ENCODE measurements at places on chromosomes 2 and 18.

DNA sequence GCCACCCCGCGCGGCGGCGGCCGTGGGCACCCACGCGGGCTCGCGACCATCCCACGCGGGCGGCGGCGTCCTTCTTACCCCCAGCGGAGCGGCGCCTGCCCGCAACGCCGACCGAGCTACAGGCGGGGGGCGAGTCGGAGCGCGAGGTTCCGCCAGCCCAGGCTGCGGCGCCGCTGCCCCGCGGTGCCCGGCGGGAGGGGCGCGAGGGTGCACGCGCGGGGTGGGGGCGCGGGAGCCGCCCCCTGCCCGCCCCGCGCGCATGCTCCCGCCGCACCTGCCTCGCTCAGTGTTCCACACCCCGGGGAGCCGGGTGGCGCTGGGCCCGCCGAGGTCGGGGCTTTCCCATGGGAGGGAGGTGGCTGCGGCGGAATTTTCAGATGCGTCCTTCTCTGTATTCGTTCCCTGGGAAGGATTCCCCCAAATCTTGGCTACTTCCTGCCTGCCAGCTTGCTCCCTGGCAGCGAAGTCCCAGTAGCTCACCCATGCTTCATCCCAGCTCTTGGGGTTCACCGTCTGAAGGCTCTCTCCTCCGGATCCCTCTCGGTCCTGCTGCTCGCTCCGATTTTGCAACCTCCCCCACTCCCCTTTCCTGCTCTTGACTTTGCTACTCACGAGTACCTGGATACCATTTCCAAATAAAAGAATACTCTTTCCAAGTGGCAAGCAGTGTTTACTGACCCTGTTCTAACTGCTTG, at the start of gene L3MBTL4:
Gene L3MBTL4 (minus strand): TSS at position 189 of the 695 bp plus-strand sequence. CDS start 103,286 bp downstream, outside the sequence.
- H3K27ac ChIP-seq: no peak within 1 kb of the TSS
- H3K36me3 ChIP-seq: peaks cover 5% of the 10 kb centered on the region
- peaks cover 34% of the 10 kb centered on the region for H3K27me3 ChIP-seq
- H3K4me1 ChIP-seq: peaks cover 8% of the 10 kb centered on the region
- peak within 1 kb of the TSS; percentile 71 for H3K4me3 ChIP-seq

DNA sequence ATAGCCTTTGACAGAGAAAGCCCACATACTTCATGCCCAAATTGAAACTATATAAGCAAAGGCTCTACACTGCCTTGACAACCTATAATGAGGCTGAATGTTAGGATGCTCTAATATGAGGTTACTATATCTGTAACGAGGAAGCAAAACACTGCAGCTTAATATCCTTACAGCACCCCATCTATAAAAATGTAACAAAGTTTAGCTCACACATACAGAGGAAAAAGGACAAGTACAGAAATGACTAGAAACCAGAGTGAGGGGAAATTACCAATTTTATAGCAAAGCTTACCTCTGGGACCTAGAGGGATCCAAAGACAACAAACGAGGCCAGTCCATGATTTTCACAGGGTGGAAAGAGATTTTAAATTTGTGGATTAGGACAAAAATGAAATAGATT, 138.5 kb downstream of the COL4A4 start:
- H3K27me3 ChIP-seq: peaks cover 3% of the 10 kb centered on the region
- no peak overlapping the region for H3K27ac ChIP-seq
- H3K36me3 ChIP-seq: no peaks in the 10 kb centered on the region

DNA sequence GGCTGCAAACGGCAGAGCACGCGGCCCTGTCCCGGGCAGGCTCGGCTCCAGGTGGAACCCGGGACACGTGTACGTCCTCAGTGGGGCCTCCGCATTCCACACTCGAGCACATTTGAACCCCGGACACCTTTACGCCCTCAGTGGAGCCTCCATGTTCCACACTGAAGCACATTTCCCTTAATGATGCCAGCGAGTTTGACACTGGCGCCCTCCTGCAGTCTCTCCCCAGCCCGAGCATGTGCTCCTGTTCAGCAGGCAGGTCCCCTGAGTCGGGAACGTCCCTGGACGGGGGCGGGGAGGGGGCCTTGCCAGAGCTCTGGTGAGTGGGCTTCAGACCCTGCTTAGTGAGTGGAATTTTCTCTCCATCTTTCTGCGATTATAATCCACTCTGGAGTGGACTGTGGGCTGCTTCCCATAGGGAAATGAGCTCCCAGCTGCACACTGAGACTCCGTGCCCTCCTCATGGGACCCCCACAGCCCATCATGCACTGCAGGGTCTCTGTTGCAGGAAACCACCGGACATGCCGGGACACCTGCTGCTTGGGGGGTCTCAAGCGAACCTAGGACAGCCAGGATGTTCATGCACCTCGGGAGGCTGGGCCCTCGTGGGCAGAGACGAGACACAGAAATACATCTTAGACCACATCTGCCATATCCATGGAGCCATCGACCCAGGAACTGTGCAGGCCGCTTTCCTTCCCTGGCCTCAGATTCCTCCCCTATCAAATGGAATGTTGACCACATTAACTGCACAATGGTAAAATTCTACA, 70.3 kb upstream of the SNTG2 start:
- H3K4me1 ChIP-seq: no peaks in the 10 kb centered on the region
- no peaks in the 10 kb centered on the region for H3K36me3 ChIP-seq
- DNase-seq: no peak

DNA sequence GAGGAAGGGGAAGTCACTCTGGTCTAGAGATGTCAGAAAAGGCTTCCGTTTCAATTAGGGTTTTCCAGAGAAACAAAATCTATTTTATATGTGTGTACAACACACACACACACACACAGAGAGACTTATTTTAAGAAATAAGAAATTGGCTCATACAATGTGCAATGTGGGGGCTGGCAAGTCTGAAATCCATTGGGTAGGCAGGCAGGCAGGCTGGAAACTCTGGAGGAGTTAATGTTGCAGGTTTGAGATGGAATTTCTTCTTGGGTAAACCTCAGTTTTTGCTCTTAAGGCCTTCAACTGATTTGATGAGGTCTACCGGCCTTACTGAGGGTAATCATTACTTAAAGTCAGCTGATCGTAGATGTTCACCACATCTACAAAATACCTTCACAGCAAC, 62.6 kb downstream of the MDH1 start:
- H3K4me1 ChIP-seq: peaks cover 6% of the 10 kb centered on the region
- H3K27me3 ChIP-seq: peaks cover 11% of the 10 kb centered on the region
- DNase-seq: no peak
- no peak overlapping the region for H3K27ac ChIP-seq
- H3K36me3 ChIP-seq: peaks cover 2% of the 10 kb centered on the region

- H3K27me3 ChIP-seq: no peaks in the 10 kb centered on the region
- H3K4me1 ChIP-seq: peaks cover 90% of the 10 kb centered on the region
Observed at GRCh38 chr2:10380048-10380926, 67.8 kb downstream of the ODC1 start.

DNA sequence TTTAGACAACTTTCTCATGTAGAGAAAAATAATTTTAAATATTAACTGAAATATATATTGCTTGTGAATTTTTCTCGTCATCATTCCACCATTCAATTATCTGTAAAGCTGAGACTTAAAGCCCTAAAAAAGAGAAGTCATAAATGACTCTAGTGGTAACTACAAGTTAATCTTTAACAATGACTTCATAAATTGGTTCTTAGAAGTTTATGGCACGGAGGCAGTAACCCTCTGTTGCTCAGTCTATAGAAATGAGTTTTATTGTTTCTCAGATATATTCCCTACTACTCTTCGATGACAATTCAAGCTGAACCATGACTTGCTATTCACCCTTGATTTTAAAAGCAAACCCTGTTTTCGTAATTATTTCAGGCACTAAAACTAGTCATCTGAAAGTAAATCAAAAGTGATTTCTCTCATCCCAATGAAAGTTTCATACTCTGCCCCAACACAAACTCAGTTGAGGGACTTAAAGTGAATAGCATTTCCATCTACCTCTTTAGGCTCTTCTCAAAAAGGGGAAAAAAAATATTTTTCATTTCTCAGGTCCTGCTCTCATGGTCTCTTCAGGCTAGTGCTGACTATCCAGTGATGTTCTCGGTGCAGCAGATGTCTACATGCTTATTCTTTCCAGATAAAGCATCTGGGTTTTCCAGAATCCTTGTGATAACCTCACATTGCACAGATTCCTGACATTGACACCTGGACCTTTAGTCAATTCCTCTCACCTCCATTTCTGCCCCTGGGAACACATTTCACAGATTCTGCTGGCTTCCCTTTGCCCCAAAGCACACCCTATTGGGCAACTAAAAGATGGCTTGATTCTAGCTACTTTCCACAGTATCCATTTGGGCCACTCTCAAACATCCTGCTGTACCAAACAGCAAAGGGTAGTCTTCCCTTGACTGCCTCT, 207.8 kb upstream of the LRATD1 start:
- no peaks in the 10 kb centered on the region for H3K36me3 ChIP-seq
- no peak overlapping the region for H3K27ac ChIP-seq
- H3K4me1 ChIP-seq: no peaks in the 10 kb centered on the region

DNA sequence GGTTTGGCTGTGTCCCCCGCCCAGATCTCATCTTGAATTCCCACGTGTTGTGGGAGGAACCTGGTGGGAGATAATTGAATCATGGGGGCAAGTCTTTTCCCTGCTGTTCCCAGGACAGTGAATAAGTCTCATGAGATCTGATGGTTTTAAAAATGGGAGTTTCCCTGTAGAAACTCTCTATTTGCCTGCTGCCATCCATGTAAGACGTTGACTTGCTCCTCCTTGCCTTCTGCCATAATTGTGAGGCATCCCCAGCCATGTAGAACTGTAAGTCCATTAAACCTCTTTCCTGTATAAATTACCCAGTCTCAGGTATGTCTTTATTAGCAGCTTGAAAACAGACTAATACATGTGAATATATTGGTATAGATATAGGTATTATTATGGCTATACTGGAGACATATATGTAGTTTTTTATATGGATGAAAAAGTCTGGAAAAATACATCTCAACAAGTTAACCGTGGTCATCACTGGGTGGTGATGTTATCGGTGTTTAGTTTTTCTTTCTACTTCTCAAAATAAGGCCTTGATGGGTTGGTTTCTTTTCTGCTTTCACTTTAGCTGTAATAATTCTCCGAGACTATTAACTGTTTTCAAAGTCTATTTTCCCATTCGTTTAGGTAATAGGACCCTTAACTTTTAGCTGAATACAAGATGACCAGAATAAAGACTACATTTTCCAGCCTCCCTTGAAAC, 39.1 kb upstream of the NCOA1 start:
- no peak overlapping the region for H3K27ac ChIP-seq
- peaks cover 5% of the 10 kb centered on the region for H3K4me1 ChIP-seq
- no peak for DNase-seq
- H3K27me3 ChIP-seq: peaks cover 3% of the 10 kb centered on the region
- H3K4me3 ChIP-seq: no peak overlapping the region
- peaks cover 3% of the 10 kb centered on the region for H3K36me3 ChIP-seq

GRCh38 chr2:142997231-142997630, 119.8 kb downstream of the KYNU start:
- no peaks in the 10 kb centered on the region for H3K36me3 ChIP-seq
- no peak overlapping the region for H3K4me3 ChIP-seq
- no peak overlapping the region for H3K27ac ChIP-seq
- peaks cover 27% of the 10 kb centered on the region for H3K27me3 ChIP-seq
- DNase-seq: no peak
- H3K4me1 ChIP-seq: no peaks in the 10 kb centered on the region

DNA sequence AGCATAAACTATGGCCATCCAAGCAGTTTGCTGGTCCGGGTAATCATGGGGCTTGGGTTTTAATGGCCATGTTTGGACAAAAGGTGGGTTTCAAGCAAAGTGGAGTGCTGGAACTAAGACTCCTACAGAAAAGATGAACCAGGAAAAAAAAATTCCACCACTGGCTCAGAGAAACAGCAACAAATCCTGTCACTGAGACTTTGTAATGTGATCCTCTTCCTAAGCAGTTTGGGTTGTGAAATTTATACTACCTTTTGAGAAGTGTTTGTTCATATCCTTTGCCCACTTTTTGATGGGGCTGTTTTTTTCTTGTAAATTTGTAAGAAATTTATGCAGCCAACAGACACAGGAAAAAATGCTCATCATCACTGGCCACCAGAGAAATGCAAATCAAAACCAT, 40.2 kb downstream of the MRPL33 start:
- no peaks in the 10 kb centered on the region for H3K36me3 ChIP-seq
- H3K4me3 ChIP-seq: no peak overlapping the region
- H3K27me3 ChIP-seq: no peaks in the 10 kb centered on the region
- no peak overlapping the region for H3K27ac ChIP-seq
- no peak for DNase-seq

DNA sequence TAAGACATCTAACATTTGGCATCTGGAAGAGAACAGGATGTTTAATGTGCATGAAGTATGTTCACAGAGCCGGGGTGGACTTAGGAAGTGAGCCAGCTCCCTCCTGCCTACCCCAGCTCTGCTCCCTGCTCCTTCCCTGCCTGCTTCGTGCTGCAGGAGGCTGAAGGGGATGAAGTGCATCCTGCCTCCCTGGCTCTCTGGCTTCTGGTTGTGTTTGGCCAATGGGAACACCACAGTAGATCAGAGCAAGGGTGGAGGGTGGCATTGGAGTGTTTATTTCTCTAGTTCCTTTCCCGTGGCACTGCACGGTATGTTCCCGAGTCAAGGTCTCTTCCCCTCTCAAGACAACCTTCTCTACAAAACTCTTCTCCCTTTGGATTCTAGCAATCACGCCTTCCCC, 379.9 kb downstream of the CLIP4 start:
- H3K36me3 ChIP-seq: no peaks in the 10 kb centered on the region
- DNase-seq: no peak
- H3K4me3 ChIP-seq: no peak overlapping the region

DNA sequence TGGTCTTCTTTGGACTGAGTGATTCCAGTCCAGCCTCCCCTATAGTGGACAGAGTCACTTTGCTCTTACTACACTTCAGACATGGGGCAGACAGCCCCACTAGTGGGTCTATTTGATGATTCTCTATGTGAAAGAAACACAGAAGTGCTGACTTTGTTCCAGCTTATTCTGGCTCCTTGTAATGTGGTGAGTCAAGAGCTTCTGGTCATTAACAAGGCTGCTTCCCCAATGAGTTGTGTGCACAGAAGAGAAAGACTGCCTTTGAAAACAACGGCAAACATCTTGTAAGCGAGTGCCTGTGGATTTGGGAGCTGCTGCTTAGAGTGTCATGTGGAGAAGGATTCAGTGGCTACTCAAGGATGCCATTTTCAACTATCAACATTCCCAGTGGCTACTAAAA, 39.1 kb downstream of the RMC1 start:
- peaks cover 63% of the 10 kb centered on the region for H3K36me3 ChIP-seq
- peaks cover 36% of the 10 kb centered on the region for H3K4me1 ChIP-seq
- no peaks in the 10 kb centered on the region for H3K27me3 ChIP-seq
- no peak for DNase-seq

DNA sequence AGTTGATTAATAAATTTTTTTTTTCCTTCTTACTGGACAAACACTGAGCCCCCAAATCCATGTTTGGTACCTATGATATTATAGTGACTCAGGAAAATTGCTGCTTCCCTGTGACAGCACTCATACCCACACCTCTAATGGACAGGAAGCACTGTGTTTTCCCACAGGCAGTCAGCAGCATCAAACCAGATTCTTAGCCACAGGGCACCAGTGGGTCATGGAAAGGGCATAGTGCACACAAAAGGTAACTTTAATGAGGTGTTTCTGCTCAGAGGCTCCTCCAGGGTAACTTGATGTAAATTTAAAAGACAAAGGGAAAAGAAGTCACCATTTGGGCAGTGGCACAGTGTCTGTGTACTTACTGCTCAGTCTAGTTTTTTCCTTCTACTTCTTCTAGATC, 34.1 kb downstream of the SERPINB11 start:
- no peaks in the 10 kb centered on the region for H3K36me3 ChIP-seq
- no peak overlapping the region for H3K27ac ChIP-seq
- H3K4me1 ChIP-seq: no peaks in the 10 kb centered on the region
- no peak overlapping the region for H3K4me3 ChIP-seq
- no peaks in the 10 kb centered on the region for H3K27me3 ChIP-seq

- peak; percentile 2 for DNase-seq
Observed at GRCh38 chr2:25379535-25379934, 37.8 kb upstream of the DNMT3A start.

- peaks cover 29% of the 10 kb centered on the region for H3K27me3 ChIP-seq
- H3K27ac ChIP-seq: no peak overlapping the region
- no peaks in the 10 kb centered on the region for H3K36me3 ChIP-seq
Observed at GRCh38 chr2:142130111-142131009, 456 bp downstream of the LRP1B start.

All from activated CD4-positive, alpha-beta T cell treated with anti-CD3 and anti-CD28 coated beads for 36 hours (primary cell).